NCI-H510A treated with DMSO at 0.1 percent for 48 hours (cell line): ENCODE measurements at places on chromosomes 16 and 17.
A peak's percentile ranks its signal among the peaks of the same experiment; 100 is the strongest.

DNA sequence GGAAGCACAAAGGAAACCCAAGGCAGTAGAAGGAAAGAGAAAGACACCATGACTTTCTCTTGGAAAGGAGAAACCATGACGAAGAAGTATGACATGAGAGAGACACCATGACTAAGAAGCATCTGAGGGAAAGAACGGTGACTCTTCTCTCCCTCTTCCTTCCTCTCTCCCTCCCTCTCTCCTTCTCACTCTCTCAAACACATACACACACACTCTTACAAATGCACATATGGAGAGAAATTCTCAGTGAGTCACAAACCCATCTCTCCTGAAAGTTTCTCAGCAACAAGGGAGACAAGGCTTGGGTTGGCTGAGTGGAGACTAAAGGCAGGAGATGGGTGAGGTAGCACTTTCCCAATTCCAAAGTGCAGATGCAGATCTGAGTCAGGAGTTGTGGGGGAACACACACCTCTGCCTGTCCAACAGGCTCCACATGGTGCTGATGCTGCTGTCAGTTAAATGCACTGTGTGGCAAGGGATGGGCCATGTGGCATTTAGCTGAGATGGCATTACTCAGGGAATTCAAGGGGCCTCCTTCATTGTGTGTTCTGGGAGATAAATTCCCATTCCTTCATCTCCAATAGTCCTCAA lies 336.7 kb upstream of the C16orf82 start:
- DNase-seq: no peak

DNA sequence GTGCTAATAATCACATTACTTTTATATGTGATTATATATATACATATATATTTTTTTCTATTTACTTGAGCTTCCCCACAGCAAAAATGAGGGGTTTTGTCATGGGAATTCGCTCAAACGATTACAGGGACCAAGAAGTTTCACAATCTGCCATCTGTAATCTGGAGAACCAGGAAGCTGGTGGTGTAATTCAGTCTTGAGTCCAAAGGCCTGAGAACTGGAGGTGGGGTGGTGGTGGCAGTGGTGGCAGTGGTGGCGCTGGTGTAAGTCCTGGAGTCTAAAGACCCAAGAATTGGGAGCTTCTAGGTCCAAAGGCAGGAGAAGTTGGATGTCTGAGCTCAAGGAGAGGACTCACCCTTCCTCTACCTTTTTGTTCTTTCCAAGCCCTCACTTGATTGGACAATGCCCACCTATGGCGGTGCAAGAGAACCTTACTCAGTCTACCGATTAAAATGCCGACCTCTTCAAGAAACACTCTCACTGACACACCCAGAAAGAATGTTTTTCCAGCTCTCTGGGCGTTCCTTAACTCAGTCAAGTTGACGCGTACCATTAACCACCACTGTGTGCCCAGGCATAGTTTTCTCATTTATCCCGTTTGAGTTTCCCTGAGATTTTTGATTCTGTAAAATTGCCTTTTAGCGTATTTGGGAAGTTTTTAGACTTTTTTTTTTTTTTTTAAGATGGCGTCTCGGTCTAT lies 31.9 kb downstream of the POLR2A start:
- no peak for DNase-seq

- no peak for DNase-seq
Measured at GRCh38 chr16:83312015-83312717, 495.6 kb upstream of the HSBP1 start.

DNA sequence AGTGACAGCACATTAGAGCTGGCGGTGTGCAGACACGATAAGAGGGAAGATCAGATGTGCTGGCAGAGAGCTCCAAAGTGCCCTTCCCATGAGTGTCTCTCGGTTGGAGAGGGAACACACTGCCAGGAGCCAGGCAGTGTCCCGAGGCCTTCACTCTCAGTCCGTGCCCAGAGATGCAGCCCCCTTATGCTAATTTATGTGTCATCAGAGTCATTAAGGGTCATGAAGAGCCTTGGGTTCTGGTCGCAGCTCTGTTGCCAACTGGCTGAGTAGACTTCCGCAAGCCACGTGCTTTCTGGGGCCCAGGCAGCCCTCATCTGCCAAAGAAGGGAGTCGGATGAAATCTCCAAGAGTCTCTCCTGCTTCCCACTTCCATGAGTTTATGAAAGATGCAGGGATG lies 232.5 kb downstream of the MSI2 start:
- peak; percentile 34 for DNase-seq

GRCh38 chr17:72906306-72906705 lies 186.2 kb downstream of the SLC39A11 start:
- no peak for DNase-seq

- no peak for DNase-seq
Measured at GRCh38 chr16:88541831-88542616, 28.2 kb upstream of the ZC3H18 start.

DNA sequence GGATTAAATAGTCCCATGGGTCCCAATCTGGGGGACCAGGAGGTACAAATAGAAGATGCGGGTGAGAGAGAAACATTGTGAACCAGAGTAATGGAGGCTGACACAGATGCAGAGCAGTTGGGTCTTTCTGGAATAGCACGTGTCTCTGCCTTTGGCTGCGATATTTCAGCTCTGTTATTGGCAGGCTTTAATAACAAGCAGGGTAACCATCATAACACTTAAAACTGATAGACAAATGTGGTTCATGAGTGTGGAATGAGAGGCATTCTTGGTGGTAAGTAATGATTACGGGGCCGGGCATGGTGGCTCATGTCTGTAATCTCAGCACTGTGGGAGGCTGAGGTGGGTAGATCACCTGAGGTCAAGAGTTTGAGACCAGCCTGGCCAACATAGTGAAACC lies 110.3 kb downstream of the SNX29 start:
- no peak for DNase-seq

- DNase-seq: peak; percentile 91
Measured at GRCh38 chr17:74201250-74201649, 2.2 kb upstream of the RPL38 start.

- no peak for DNase-seq
Measured at GRCh38 chr16:84302111-84302954, 7.7 kb downstream of the WFDC1 start.

DNA sequence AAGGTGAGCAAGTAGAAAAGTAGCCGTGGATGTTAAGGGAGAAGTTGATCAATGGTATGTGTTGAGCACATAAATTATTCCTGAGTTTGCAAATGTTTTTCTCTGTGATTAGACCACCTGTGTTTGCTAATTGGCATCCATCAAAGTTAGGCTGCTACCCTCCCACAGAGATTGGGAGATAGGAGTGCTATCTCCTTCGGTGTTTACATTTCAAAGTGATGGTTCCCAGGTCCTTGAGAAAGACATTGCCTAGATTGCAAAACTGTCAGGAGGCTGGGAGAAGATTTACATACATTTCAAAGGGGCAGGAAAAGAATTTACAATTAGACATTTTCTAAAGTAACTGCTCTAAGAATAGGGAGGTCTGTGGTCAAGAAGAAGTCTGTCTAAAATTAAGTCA lies 54.3 kb upstream of the CNTNAP4 start:
- DNase-seq: no peak

DNA sequence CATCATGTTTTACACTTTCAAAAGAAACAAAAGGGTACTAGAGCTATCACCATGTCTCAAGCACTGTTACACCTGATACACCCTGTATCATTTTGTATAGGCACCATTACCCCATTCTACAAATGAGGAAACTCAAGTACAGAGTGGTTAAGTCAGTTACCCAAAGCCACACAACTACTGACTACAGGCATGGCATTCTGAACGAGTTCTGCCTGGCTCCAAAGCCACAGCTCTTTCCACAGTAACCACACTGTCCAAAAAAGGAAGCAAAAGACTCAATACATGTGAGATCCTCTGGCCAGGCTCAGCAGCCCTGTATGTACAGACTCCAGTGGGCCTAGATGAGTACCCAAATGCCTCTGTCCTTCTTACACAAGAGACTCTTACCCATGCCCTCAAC lies 4.7 kb downstream of the DYNC1LI2 start:
- DNase-seq: no peak

DNA sequence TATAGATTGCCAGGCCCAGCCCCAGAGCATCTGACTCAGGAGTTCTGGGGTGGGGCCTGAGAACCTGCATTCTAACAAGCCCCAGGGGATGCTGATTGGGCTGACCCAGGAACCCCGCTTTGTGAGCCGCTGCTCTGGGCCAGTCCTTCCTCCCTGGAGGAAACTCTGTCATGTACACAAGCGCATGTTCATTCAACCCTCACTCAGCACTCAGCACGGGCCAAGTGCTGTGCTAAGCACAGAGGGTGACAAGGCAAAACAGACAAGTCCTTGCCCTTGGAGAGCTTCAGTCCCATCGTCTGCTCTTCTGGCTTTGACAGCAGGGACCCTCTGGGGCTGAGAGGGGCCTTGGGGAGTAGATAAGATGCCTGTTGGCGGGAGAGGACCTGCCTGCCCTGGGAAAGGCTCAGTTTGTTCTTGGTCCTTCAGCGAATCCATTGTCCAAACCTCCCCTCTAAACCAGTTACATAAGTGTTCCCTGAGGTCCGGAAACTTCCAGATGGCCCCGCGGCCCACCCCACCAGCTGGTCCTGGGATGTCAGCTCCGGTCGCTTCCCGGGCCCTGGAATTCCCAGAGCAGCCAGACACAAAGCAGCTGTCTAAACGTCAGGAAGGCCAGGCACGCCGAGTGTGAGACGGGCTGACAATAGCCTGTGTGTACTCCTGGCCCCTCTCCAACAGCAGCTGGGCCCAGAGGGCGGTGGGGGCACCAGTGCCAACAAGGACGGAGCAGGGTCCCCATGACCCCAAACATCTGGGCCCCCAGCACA lies 88.8 kb downstream of the ZDHHC7 start:
- DNase-seq: peak; percentile 44

GRCh38 chr16:86755571-86756006 lies 177.2 kb downstream of the FOXL1 start:
- no peak for DNase-seq

DNA sequence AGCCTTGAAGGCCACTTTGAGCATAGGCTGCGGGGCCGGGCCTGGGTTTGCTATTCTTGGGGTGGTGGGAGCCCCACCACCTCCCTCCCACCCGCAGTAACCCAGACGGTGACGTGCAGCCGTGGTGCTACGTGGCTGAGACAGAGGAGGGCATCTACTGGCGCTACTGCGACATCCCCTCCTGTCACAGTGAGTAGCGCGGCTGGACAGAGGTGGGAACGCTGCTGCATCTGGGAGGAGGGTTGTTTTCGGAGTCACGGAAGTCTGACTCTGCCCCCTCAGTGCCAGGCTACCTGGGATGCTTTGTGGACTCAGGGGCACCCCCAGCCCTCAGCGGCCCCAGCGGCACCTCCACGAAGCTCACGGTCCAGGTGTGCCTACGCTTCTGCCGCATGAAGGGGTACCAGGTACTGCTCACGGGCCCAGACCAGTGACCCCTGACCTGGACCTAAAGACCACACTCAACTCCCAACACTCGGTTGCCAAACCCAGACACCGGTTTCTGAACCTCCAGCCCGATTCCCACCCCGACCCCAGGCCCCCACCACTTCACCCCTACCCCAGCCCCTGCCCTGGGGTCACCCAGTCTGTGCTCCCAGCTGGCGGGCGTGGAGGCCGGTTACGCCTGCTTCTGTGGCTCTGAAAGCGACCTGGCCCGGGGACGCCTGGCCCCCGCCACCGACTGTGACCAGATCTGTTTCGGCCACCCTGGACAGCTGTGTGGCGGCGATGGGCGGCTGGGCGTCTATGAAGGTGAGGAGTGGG lies 2.1 kb downstream of the KREMEN2 start:
- DNase-seq: no peak

DNA sequence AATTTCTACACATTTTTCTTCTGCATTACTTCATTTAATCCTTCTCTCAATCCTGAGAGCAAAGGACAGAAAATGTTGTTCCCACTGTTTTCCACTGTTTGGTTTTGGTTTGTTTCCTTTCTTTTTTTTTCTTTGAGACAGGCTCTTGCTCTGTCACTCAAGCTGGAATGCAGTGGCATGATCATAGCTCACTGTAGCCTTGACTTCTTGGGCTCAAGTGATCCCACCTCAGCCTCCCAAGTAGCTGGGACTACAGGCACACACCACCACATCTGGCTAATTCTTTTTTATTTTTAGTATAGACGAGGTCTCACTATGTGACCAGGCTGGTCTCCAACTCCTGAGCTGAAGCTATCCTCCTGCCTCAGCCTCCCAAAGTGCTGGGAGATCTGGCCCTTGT lies 7.0 kb upstream of the ZNF652 start:
- no peak for DNase-seq

DNA sequence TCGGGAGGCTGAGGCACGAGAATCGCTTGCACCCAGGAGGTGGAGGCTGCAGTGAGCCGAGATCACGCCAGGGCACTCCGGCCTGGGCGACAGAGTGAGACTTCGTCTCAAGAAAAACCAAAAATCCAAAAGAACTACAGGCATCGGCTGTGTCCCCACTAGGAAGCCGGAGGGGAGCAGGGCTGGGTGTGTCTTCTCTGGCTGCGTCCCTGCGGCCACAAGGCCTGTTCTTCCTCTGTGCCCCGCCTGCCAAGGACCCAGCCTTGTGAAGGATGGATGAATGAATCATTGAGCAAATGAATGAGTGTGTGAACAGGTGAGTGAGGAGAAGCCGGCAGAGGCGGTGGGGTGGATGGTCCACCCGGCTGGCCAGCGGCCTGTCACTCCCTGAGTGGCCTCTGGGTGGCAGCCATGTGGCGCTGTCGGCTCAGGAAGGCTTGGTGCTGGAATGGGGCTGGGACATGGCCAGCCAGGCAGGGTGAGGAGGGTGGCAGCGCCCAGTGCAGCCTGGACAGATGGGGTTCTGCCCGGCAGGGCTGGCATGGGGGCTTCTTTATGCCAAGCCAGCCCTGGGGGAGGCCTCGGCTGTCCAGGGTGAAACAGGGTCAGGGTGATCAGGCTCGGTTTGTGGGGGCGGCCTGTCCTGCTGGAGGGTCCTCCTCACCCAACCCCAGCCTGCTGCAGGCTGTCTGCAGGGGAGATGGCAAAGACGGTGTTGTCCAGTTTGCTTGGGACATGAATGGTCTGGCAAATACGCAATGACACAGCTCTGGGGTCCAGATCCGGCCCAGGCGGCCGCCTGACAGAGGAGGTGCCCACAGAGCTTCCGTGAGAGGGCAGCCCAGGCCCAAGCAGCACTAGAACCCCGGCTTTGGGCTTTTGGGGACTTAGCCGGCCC lies 21.7 kb downstream of the SLC25A10 start:
- peak; percentile 69 for DNase-seq

- DNase-seq: peak; percentile 82
Measured at GRCh38 chr17:50550661-50551432, 3.9 kb downstream of the SPATA20 start.

GRCh38 chr17:65054602-65055001 lies 1.9 kb downstream of the GNA13 start:
- no peak for DNase-seq

DNA sequence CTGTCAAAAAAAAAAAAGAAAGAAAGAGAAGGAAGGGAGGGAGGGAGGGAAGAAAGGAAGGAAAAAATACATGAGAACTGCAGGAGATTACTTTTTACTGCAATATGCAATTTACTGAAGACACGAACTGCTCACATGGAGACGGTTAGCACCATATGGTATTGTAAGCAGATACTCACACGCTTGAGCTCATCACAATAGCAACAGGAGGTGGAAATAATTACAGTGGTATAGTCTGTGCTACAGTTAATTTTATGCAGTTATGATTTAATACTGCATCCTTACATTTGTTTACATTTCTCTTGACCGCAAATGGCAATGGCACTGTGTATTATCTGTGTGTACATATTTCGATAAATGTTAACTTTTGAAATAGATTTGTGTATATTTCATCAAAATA lies 21.4 kb upstream of the SLC46A1 start:
- peak; percentile 3 for DNase-seq

GRCh38 chr17:33292201-33292980 lies 704 bp downstream of the ASIC2 start:
- DNase-seq: no peak
